ENCODE measurements at places on chromosomes 12 and 14.

DNA sequence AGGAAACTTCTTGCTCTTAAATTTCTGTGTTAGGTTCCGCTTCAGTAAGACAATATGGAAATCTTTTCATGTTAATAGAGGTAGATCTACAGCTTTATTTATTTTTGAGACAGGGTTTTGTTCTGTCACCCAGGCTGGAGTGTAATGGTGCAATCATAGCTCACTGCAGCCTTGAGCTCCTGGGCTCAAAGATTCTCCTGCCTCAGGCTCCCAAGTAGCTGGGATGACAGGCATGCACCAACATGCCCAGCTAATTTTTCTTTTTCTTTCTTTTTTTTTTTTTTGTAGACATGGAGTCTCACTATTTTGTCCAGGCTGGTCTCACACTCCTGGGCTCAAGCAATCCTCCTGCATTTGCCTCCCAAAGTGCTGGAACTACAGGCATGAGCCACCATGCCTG lies 70.1 kb downstream of the DAO start:
- DNase-seq = no peak

DNA sequence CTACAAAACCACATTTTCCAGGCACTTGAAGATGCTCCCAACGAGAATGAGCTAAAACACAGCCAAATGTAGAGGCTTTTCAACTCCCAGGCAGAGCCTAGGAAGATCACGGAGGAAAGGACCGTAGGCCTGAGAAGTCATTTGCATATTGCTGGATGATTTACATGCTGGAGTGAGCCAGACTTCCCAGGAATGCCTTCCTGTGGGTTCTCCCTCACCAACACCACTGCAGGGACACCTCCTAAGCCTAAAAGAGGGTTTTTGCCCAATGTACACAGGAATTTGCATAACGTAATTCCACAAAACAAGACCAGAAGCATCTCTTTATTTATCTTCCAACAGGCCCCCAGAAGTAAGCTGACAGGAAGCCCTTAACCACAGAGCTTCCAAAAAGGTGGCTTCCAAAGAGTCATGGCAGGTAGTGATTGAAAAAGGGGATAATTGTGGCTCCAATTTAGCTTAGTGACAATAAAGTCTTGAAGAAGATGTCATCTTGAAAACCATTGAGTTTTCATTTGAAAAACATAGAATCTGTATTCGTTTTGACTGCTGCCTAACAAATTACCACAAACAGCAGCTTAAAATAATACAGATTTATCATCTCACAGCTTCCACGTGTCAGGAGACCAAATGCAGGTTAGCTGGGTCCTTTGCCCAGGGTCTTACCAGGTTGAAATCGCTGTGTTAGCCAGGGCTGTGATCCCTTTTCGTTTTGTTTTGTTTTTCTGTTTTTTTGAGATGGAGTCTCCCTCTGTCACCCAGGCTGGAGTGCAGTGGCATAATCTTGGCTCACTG lies 116.2 kb downstream of the EGLN3 start:
- no peak for DNase-seq

GRCh38 chr12:105480162-105480561 lies 149.7 kb downstream of the C12orf75 start:
- DNase-seq = no peak

DNA sequence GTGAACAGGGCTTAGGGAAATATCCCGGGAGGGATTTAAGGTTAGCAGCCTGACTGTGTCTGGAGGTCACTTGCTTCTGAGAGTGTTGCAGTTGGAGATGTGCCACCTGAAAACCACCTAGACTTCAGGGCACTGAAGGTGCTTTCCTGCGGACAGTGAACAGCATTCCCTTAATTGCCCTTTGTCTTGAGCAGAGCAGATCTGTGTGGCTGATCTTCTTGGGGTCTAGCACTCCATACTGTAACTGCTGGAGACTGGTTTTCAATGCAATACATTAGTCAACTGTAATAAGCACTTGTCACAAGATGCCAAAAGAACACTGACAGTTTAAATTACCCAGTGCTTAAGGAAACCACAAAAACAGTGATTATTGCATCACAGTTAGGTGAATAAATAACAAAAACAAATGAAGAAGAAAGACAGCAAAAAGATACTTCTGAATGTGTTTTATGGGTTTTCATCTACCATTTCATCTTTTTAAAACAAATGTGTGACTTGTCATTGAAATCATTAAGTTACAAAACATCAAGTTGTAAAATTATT lies 111.8 kb downstream of the PRIMA1 start:
- no peak for DNase-seq

- DNase-seq = no peak
These were observed 11.4 kb downstream of the SCNN1A start for GRCh38 chr12:6364044-6364374.

DNA sequence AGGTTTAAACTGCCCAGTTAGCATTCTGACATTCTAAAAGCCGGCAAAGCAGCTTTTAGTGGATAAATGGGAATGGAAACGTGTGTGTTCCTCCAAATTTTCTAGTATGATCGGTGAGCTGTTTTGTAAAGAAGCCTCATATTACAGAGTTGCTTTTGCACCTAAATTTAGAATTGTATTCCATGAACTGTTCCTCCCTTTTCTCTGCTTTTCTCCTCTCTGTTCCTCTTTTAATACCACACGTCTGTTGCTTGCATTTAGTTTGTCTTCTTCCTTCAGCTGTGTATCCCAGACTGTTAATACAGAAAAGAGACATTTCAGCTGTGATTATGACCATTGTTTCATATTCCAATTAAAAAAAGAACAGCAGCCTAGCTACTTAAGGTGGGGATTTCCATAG lies 10.7 kb downstream of the DYRK2 start:
- no peak for DNase-seq
